ENCODE measurements at places on chromosomes 2 and 18.

DNA sequence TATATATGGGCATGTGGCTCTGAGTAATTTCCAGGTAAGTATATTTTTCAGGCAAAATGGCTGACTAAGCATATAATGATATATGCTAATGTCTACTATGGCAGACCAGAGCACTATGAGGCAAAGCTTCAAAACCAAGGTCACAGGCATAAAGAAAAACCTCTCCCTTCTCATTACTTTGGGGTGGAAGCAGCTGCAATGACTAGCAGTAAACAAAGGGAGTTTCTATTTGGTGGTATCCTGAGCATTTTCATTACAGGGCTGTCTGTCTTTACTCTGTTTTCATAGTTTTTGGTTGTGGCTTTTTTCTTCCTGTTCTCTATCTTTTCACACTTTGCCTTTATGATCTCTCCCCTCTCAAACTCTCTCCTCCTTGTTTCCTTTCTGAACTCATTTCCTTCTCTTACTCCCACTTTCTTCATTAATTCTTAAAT is 15.6 kb downstream of the PDE6D start:
- DNase-seq = no peak

GRCh38 chr2:109674894-109675534 is 60.9 kb downstream of the SOWAHC start:
- no peak for DNase-seq

DNA sequence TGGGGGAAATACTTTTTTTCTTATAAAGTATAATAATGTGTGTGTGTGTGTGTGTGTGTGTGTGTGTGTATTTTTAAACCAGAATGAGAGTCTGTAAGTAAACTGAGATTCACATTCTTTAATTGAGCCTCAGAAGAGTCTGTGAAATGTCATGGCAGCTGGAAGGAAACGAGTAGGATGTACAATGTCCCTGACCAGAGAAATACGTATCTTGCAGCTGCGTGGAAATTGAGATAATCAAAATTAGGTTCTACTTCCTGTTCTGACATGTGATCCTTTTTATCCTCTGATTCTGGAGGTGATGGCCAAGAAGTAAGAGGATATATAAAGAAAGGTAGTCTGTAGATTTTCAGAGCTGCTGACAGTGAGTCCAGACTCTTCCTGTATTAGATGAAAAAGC is 50.0 kb downstream of the SH3RF3 start:
- no peak for DNase-seq

DNA sequence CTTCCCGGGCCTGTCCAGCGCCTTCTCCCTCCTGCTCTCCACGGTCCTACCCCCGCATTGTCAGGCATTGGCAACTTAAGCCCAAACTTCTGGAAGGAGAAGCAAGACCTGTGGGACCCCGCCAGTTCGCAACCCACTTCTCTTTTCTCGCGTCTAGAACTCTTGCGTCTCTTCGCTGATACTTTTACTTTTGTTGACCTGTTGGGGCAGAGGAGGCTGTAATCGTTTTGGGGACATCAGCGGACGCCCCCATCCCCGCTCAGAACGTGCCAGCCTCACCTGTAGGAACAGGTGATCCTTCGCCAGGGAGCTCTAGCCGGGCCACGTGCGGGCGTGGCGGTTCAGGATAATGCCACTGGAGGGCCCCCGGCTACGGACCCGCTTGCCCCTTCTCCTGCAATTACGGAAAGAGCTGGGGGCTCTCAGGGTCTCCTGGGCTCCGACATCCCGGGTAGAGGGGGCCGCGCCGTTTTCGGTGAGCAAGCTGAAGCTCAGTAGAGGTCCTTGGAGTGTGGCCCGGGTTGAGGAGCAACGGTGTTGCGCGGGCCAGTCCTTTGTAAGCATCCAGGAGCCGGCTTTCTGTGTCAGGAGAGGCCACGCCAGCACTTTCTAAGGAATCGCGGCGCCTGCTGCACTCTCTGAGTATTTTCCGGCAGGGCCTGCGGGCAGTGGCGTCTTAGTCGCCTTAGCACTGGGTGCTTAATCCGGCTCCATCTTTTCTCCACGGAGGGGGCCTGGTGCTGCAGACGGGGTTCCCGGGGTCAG is 1.6 kb downstream of the MTCL1 start:
- DNase-seq = peak; percentile 86

DNA sequence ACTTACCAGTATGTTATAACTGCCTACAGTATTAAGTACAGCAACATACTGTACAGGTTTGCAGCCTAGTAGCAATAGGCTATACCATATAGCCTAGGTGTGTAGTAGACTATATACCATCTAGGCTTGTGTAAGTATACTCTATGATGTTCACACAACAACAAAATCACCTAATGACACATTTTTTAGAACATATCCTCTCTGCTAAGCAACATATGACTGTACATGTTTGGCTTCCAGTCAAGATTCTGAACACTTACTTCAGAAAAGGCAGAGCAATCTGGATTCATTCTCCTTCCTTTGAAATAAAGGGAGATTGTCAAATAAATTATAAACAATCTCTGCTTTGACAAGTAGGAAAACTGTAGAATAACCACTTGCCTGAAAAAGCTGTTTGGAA is 81.8 kb downstream of the EXOC6B start:
- no peak for DNase-seq

GRCh38 chr18:68714366-68714711 is 569 bp downstream of the TMX3 start:
- peak; percentile 47 for DNase-seq

DNA sequence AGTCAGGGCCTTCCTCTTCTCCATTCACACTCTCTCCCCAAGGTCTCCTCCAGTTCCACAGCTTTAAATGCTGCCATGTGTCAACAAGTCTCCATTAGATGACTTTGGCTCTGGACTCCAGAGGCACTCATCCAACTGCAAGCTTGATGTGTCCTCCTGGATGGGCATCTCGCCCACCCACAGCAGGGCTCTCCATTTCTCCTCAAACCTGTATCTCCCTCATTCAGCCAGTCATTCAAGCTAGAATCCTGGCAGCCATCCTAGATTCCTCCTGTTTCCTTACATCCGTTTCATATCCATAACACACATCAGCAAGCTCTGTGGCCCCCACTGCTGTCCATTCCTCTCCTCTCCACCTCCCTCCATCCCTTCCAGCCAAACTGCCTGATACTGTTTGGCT is 88.4 kb upstream of the AFF3 start:
- no peak for DNase-seq

DNA sequence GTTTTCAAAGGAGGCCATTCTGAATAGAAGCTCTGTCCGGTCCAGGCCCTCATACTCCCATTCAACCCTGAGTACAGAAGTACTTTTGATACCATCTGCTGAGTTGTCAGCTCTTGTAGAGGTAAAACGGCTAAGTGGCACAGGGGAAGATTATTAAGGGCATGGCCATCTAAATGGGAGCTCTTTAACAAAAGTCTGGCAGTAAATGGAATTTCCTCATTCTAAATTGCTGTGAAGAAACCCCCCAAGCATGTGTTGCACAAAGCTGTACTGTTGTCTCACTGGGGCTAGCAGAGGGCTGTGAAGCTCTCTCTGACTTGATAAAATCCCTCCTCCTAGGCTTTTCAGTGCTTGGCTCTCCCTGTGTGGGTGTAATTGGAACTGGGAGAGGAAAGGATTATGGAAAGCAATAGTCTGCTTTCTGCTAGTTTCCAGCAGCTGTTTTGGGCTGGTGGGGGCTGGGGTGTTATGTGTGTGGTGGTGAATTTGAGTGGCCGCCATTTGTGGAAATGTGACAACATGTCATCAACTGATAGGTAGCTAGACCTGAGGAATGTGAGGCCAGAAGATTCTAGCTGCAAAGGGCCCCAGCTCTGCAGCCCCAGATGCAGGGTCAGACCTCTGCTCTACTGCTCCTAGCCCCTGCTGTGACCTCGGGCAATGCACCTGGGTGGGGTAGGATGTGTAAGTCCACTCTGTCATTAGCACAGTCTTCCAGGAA is 65.1 kb downstream of the MAP4K4 start:
- peak; percentile 52 for DNase-seq

GRCh38 chr2:39516347-39517101 is 79.4 kb upstream of the MAP4K3 start:
- DNase-seq = peak; percentile 56

DNA sequence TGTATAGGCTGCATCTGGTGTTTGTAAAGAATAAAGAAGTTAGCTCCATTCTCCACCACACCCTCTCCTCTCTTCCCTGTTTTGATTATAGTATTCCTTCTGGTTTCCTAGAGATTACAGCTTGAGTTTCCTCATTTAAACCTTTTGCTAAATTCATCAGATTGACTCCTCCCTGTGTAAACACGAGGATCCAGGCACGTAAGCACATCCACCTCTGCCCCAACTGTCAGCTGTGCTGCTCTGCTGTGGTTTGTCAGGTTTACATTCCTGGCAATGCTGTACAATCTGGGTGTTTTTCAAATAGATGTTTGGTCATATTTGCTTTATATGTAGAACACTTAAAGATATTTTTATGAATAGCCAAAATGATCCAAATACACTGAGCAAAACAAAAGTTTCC is 302.8 kb downstream of the PTGR3 start:
- DNase-seq = no peak

- DNase-seq = no peak
These were observed 49.2 kb upstream of the PPP1CB start for GRCh38 chr2:28702415-28702861.

DNA sequence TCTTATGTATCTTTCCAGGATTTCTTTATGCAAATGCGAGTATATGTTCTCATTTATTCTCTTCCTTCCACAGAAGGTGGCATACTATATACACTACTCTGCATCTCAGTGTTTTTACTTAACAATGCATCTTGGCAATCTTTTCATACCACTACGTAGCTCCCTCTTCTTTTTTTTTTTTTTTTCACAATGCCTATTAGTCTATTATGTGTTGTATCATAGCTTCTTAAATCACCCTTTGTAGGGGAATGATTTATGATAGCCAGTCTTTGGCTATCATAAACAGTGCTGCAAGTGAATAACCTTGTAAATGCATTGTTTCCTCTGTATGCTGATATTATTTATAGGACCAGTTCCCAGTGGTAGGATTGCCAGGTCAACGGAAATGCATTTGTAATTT is 204.2 kb downstream of the BABAM2 start:
- DNase-seq = no peak

DNA sequence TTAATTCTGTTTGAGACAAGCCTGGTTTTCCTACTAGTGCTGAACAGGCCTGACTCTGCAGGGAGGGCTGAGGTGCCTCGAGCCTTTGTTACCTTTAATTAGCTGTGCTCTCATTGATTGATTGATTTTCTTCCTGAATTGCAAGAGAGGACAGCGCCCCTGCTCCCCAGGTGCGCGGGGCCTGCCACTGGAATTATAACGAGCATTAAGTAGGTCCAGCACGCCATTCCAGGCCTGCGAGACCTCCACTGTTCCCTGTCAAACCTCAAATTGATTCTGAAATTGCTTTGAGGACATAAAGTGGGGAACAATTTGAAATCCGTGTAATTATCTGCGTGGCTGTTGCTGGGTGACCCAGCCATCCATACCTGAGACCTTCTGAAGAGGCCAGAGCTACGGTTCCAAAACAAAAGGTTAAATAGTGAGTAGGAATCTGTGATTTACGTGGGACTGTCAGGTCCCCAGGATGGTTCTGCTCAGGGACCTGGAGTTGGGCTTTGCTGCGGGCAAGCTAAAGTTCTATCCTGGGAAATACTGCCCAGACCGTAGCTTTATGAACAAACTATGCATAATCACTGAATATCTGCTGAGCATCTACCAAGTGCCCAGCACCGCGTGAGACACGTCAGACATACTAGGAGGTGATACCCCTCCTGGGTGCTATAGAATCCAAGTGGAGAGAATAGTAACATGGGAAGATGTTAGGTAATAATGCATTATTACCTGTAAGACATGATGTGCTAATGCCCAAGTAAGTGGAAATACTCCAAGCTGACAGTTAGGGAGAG is 104.1 kb downstream of the ZBTB7C start:
- peak; percentile 72 for DNase-seq

- no peak for DNase-seq
These were observed 92.5 kb downstream of the BARD1 start for GRCh38 chr2:214716811-214717560.

GRCh38 chr2:236400594-236401360 is 136.6 kb upstream of the ASB18 start:
- no peak for DNase-seq

DNA sequence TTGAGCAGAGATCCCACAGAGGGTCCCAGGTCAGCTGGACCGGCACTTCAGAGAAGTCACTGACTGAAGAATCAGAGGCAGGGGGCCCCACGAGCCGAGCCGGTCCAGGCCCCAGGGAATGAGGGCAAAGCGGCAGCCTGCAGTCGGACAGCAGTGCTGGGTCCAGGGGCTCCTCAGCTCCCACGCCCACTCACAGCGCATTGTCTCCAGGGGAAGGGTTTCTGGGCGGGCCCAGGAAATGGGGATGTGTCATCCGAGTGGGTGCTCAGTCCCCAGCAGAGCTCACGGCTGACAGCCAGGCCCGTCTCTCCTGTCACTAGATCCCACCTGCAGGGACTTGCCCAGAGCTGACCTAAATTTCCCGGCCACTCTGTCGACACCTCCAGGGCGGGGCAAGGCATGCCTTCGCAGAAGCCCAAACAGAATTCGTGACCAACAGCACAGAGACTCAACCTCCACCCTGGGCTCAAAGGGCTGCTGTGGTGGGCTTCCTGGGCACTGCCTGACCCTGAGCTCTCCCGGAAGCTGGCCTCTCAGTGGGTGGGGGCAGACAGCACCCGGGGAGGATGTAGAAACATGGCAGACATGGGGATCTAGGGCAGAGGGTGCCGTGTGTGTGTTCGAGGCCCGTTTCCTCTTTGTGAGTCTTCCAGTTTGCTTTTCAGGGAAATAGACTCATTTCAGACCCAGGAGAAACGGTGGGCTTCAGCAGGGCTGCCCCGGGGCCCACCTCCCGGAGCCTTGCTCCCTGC is 42.1 kb upstream of the TAF1B start:
- DNase-seq = peak; percentile 71

DNA sequence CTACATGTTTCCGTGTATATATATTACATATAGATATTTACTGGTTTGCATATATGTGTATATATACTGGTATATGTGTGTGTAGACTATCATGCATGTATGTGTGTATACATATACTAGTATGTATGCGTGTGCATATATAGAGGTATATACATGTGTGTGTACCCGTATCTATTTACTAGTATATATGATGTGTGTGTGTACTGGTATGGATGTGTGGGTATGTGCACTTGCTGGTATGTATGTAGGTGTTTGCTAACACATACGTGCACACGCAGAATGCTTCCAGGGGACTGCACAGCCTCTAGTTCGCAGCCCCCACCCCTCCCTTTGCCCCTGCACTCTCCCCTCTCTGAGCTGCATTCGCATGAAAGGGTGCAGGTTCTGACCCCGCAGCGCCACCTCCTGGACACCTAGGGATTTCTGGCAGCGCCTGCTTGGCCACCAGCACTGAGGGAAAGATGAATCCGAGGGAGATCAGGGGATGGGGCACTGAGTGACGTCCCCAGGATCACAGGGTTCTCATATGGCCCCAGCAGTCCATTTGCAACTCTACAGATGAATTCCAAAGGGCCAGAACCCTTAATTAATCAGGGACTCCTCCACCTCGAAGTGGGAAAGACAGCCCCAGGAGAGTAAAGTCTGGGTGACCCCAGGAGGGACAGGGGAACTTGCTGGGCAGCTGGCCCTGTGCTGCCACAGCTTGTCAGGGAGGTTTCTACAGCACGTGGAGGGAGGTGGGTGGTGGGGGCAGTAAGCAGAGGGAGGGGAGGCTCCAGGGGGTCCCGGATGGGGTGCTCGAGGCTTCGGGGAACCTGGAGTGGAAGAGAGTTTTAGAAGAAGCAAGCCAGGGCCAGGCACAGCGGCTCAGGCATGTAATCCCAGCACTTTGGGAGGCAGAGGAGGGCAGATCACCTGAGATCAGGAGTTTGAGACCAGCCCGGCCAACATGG is 66.8 kb upstream of the ASAP2 start:
- peak; percentile 89 for DNase-seq

- DNase-seq = peak; percentile 26
These were observed 83.3 kb upstream of the CD28 start for GRCh38 chr2:203623096-203623495.

- DNase-seq = peak; percentile 95
These were observed 189.4 kb upstream of the ARL4C start for GRCh38 chr2:234686088-234686890.
